Tongue (tissue), 3 donors: ENCODE measurements at places on chromosomes 7 and 10. TPM values are rescaled to one million over a fixed set of nuclear protein-coding genes. Genes with fewer than 3 reads are reported as not detected.

GRCh38 chr10:72162978-72163377, 52.8 kb upstream of the ANAPC16 start:
- no peak for DNase-seq

DNA sequence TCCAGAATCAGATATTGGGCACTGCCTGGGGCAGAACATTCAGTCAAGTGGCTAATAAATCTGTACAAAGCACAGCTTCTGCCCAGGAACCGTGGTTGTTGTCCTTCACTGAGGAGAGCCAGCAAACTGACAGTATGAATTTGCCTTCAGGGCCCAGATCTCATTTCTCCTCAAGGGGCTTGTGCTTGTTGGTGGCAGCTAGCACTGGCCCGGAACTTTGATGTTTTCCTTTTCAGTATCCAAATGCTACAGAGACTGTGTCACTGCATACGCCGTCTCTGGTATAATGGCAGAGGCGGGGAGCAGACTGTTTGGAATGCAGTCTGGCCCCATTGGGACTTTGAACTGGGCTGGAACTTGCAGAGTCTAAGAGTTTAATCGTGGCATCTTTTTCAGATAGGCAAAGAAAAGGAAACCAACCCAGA, 30.4 kb upstream of the ADD3 start:
- no peak for DNase-seq

GRCh38 chr10:128125416-128125943, 743 bp downstream of the MKI67 start:
- DNase-seq: peak; percentile 10

DNA sequence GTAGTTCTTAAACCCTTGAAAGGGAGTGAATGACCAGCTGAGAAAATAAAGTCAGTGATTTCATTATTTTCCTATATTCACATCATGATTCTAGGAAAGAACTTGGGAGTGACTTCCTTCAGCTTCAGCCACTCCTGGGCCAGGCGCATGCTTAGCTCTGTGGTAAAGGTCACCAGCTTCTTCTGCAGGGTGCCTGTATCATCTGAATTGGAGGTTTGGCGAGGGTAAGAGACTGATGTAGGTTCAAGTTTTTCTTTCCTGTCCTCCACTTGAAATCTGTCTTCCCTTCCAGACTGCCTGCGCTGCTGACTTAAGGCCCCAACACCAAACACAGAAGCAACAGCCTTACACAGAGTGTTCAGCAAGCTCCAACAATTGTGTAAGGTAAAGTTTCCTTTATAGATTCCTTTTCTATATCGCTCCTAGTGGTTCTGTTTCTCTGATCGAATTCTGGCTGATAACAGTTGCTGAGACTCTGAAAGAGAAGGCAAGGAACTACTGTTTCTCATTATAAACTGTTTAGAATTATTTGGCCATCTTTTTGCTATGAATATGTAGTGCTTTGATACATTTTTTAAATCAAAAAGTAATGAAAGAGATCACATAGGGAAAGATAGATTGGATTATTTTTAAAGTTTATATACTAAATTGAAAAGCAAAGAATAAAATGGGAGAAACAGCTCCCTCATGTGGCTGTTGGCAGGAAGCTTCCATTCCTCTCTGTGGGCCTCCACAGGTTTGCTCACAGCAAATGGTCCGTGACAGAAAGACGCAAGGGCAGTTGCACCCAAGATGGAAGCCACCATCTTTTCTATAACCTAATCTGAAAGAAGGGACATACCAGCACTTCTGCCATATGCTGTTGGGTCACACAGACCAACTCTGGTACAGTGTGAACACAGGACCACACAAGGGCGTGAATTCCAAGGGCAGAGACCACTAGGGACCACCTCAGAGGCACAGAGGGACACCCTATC, 14.0 kb downstream of the GATAD1 start:
- DNase-seq: peak; percentile 48

GRCh38 chr10:75592791-75593643, 161.6 kb downstream of the LRMDA start:
- peak; percentile 43 for DNase-seq

GRCh38 chr10:1257274-1257673, 201.1 kb downstream of the WDR37 start:
- DNase-seq: no peak

- DNase-seq: peak; percentile 92
These were observed 13.9 kb downstream of the ARHGAP19 start for GRCh38 chr10:97278491-97278989.

- no peak for DNase-seq
These were observed 55.8 kb downstream of the PIK3AP1 start for GRCh38 chr10:96664563-96664962.

GRCh38 chr7:139441961-139442360, 41.5 kb downstream of the KLRG2 start:
- peak; percentile 30 for DNase-seq

DNA sequence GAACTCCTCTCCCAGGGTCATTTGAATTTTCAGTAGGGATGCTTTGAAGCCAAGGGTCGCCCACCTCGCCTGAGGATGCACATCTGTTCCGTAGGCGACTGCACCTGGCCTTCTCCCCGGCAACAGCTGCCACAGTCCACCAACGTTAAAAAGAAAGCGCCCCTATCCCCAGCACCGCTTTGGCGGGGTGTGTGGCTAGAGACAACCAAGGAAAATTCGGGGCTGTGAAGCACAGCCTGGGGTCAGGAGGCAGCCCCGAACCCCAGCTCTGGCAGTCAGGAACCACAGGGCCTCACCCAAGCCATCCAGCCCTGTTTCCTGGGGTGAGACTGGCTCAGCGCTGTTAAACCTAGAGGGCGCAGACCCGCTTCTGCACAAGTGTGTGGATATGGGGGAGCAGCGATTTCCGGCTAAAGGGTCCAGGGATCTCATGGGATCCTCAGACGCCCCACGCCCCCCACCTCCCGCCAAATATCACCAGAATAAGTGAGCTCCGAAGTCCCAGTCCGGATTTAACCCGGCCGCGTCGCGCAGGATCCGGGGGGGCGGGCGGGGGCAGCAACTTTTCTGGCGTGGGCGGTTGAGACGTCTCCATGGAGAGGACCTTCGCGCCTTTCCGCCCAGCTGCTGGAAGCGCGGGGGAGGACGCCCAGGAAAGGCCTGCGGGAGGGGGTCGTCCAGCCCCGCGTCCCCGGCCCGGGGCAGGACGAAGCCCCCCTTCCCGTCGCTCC, 822 bp downstream of the ZC3HAV1L start:
- peak; percentile 62 for DNase-seq

DNA sequence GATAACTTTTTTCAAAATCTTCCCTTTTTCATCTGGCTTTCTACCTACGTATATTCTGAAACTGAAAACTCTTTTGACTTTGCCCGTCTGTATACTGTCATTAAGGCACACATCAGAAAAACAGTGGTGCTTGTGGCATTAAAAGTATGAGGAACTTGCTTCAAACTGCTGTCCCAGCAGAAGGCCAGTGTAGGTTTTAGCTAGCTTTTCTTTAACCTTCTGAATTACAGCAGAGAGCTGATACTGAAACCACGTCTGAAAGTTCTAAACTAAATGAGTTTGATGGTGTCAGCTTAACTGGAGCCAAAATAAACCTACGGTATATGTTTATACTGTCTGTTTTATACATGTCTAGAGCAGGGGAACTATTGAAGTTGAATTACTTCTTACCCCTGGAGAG, 283.4 kb downstream of the TFEC start:
- peak; percentile 5 for DNase-seq

GRCh38 chr7:135901585-135902540, 75.3 kb downstream of the MTPN start:
- no peak for DNase-seq

- no peak for DNase-seq
These were observed 9.7 kb upstream of the TARP start for GRCh38 chr7:38283107-38283506.

- no peak for DNase-seq
These were observed 11.3 kb downstream of the NCOA4 start for GRCh38 chr10:46019177-46019528.

DNA sequence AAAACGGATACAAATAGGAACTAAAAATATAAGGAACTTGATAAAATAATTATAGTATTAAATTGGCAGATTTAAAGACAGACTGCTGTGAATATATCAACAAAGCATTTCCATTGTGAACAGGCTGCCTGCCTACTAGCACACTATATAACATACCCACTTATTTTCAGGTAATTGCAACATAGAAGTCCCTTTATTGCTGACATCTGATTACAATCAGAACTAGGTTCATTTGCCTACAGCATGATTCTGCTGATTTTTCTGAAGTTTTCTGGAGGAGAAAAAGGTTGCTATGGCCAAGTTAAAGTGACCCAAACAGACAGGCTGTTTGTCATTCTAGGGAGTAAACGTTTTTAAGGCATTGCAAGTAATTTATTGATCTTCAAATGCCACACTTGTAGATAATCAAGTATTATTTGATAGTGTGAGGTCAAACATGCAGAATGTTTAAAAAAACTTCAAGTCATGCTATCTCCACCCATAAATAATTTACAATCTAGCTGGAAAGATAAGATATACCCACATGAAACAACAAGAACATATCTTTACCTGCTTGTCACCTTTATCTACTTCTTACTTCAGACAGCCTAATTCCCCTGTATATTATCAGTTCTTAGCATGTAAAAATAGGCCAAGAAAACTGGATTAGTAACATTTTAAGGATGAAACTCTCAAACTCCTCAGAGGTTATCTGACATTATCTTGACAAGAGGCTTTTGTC, 40.5 kb downstream of the MTPN start:
- DNase-seq: no peak

- DNase-seq: no peak
These were observed 171.5 kb downstream of the SH3PXD2A start for GRCh38 chr10:103683851-103684250.

- DNase-seq: no peak
These were observed 68.0 kb upstream of the ZNF438 start for GRCh38 chr10:31099664-31100063.

GRCh38 chr10:28903736-28904135, 226.4 kb downstream of the BAMBI start:
- DNase-seq: no peak

- DNase-seq: no peak
These were observed 28.9 kb downstream of the GNA12 start for GRCh38 chr7:2814946-2815874.

DNA sequence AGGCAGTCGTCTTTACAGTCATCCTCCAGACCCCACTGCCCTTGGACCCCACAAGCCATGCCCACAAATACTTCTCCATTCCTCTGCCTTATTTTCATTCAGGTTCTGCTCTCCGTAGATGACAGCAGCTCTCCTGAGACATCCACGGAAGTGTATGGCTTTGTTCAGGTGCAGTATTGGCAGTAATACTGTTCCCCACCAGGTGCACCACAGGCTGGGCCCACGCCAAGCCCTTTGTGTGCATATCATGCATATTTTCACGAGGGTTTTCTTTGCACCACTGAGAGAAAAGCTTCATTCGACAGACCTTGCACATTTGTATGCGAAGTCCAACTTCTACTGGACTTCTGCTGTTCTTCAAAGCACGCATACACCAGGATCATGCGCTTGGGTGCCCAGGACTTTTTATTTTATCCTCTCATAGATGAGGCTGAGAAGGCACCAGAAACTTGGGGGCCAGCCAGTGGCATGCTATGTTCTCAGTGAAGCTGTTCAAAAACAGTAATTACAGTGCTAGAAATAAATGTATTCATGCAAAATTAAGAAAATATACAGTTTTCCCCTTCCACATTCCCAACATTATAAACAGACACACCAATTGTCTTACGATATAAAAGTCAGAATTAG, 37.8 kb upstream of the PITRM1 start:
- no peak for DNase-seq

GRCh38 chr7:33400214-33400538, 270.8 kb downstream of the BBS9 start:
- DNase-seq: no peak

- no peak for DNase-seq
These were observed 57.8 kb upstream of the FZD1 start for GRCh38 chr7:91206361-91206960.

DNA sequence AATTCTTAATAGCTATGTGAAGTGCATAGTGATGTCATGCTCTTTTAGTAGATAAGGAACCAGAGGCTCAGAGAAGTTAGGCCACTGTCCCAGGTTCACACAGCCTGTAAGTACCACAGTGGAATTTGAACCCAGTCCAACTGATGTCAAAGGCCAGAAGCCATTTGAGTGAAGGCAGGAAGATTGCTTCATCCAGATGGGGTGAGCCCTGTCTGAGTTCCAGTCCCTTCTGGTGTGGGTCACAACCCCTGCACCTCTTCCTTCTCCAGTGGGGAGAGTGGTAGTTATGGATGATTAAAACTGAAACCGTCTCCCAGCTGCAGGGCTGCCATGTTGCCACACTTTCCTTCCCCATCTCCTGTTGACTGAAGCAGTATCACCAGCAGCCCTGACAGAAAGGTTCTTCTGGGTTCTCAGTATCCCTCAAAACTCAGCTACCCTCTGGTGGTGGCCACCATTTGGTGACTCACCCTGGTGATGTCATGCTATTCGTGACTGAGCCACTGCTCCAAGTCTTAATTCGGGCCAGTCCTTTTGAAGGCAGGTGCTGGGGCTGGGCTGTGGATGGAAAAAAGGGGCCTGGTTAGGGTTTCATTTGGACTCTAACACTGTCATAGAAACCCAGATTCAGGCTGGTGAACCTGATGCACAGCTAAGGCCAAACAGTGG, 1.5 kb upstream of the C10orf95 start:
- no peak for DNase-seq

GRCh38 chr10:78650122-78650521, 418.6 kb upstream of the ZMIZ1 start:
- DNase-seq: no peak

GRCh38 chr10:88865281-88865876, 13.7 kb upstream of the ANKRD22 start:
- DNase-seq: no peak

Gene CDNF
- 4.8 TPM for total RNA-seq

Gene LIPF
- not detected for total RNA-seq

Gene LIPJ
- total RNA-seq: 0.21 TPM

Gene FAM25G
- not detected for total RNA-seq

Gene ELAPOR2
- 13.8 TPM for total RNA-seq

Gene OR2A7
- total RNA-seq: 8.6 TPM

Gene TMEM196
- total RNA-seq: not detected
